ENCODE measurements at places on chromosomes 1 and 21.

DNA sequence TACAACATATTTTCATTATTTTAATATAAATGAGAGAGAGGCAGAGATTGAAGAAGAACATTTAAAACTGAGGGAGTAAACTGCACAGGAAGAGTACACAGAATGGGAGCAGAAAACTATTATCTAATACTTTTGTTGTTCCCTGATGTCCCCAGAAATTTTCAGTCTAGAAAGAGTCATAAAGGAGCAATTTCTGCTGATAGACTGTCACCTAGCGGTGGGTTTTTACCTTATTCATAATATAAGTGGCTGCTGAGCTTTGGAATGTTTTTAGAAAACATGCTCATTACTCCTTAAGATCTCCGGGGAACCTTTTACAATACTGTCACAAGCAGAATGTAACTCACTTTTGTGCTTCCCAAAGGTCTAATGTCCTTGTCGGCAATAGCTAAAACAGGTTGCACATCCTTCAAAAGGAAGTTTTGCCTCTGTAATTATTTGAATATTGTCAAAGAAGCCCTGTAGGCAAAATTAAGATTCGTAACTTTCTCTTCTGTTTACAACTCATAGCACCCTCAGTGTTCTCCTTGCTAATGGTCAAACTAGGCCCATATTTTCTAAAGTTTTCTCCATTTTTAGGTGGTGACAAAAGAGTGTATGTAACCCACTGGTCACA lies 4.9 kb upstream of the NPL start:
- no peak for DNase-seq

DNA sequence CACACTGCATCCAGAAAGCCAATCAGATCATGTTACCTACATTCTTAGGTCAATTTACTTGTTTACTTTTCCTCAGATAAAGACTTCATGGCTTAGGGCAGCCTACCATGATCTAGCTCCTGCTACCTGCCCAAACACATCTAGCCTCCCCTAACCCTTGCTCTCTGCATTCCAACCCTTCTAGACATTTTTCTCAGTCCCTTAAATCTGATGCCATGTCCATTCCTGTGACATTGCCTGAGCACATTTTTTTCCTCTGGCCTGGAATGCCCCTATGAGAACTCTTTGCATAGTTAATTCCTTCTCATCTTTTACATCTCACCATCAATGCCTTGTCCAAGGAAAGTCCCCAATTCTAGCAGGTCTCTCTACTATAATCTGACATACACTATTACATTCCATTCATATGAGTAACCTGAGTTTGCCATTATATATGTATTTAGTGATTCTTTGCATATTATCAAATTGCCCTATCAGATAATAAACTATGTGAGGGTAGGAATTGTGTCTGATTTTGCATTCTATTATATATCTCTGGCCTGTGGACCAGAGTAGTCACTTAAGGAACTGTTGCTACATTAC lies 166.9 kb downstream of the COL11A1 start:
- no peak for DNase-seq

DNA sequence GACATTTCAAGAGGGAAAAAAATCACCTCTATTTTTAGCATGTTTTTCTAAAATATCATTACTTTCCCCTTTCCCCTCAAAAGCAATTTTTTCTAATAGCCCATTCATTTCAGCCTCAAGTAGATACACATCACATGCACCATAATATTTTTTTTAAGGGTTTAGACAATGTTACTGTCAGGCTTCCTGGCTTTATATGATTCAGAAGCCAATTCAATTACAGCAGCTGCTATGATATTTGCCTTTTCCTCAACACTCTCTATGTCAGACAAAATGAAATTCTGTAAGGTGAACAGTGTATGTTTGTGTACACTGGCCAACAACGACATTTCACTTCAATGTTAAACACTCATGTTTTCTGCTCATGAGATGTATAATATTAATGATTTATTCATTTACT lies 46.5 kb downstream of the OMA1 start:
- no peak for DNase-seq

DNA sequence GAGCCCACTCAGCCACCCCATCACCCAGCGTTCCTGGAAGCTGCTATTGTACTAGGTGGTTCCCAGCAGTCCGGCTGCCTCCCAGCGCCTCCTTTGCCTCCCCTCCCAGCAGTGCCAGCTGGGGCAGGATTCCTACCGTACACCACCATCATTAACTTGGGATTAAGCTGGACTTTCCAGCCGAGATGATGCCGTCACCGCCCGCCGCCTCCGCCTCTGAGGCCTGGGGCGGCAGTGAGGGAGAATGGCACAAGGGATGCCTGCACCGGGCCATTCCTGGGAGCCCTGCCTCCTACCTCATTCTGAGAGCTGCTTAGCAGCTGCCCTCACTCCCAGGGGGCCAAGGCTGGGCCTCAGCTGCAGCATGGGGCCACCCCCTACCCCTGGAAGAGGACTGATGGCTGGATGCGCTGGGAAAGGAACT lies 13.2 kb downstream of the CNTN2 start:
- DNase-seq: no peak

DNA sequence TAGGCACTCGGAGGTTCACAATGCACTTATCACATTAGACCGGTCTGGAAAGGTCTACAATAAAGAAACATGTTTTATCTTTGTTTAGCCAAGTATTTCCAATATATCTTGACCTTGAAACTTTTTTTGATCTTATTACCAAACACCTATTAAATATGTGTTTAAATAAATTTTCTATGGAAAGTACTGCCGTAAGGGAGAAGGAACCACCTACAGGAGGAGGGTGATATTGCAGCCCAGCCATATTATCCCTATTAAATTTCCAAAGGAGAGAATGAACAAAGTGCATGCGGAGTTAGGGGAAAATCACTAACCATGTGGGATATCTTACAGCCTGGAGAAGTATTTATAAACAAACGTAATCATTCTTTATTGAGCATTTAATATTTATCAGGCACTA lies 14.5 kb downstream of the BRINP2 start:
- DNase-seq: no peak

DNA sequence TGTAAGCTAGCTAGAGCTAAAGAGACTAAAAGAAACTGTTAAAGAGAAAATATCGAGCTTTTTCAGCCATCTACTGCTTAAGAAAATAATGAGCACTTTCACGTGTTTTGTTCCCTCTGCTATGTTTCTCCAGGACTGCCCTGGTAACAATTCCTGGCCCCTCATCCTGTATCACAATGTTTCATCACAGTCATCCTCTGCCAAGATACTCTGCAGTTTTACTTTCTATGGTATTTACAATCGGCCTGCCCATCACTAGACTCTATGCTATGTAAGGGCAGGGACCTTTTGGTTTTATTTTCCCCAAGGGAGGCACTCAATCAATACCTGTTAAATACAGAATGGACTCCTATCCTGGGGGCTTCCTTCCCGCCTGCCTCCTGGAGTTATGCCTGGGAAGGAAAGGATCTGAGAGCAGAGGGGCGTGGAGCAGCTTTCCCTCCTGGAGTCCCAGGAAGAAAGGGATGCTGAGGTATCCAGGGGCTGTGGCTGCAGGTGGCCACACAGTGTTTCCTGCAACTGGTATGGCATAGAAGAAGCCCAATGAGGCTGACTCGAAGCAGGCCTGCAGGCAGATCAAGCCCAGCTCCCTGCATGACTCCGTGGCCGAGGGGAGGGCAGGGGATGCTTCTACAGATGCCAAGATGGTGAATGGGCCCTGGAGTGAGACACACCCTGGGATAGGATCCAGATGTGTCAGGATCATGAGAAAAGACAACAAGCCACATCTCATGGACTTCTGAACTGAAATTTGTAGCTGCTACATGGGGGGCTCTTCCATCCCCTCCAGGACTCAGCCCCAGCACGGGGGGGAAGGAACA lies 52.9 kb downstream of the MATN1 start:
- no peak for DNase-seq
